ENCODE measurements at places on chromosomes 2 and 18. TPM values are rescaled to one million over a fixed set of nuclear protein-coding genes. Genes with fewer than 3 reads are reported as not detected.

The ERMN gene
- polyA plus RNA-seq: 0.09 TPM

The FSIP2 gene
- 0.22 TPM for polyA plus RNA-seq

The TUBA3E gene
- polyA plus RNA-seq: 286 TPM

The MCM6 gene
- 2.8 TPM for polyA plus RNA-seq

The TUBA4B gene
- not detected for polyA plus RNA-seq

The C1QL2 gene
- polyA plus RNA-seq: not detected

The FAM237A gene
- not detected for polyA plus RNA-seq

The RGPD4 gene
- not detected for polyA plus RNA-seq

DNA sequence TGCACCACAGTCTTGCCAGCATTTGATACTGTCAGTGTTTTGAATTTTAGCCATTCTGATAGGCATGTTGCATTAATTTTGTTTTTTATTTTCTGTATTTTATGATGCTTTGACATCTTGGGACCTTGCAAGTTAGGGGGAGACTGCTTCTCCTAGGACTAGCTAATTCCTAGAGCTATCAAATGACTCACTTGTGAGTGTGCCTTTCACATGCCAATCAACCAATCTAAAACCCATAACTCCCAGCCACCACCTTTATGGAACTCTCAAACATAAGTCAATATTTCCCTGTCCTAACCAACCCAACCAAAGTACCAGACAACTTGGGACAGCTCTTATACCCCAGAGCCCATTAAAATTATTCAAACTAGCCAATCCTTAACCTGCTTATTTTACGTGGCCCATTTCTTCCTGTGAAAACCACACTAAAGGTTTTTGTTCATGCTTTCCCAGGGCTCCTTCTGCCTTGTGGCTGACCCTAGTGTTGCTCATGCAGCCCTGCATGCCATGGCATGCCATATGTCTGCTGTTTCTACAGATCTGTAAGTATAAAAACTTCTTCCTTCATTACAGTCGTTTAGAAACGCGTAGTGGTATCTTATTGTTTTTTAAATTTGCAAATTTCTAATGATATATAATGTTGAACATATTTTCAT is 230.1 kb downstream of the GPD2 start:
- no peak for DNase-seq

DNA sequence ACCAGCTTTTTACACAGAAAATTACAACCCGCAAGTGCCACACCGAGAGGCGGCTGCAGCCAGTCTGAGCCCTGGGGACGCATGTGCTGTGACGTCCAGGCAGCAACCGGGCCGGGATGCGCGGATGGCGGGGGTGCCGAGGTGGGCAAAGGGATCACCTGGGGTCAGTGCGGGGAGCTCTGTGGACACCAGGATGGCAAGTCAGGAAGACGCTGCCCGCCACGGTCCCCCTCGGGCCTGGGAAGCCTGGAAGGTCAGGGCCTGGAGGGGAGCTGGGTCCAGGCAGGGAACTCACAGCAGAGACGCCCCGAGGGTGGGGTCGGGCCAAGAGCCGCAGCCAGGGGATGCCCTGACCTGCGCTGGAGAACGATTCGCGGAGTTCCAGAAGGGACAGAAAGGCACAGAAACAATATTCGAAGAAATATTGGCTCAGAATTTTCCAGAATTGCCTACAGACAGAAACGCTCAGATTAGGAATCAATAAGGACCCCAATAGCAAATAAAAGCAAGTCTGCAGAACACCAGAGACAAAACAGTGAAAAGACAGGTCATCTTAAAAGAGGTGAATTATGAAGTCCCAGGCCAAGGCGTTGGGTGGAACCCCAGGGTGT is 11.7 kb upstream of the KIF1A start:
- DNase-seq: no peak

- DNase-seq: no peak
Observed at GRCh38 chr2:31406593-31407385, 7.8 kb downstream of the XDH start.

GRCh38 chr2:55230551-55230950 is 1.5 kb downstream of the CLHC1 start:
- DNase-seq: no peak

DNA sequence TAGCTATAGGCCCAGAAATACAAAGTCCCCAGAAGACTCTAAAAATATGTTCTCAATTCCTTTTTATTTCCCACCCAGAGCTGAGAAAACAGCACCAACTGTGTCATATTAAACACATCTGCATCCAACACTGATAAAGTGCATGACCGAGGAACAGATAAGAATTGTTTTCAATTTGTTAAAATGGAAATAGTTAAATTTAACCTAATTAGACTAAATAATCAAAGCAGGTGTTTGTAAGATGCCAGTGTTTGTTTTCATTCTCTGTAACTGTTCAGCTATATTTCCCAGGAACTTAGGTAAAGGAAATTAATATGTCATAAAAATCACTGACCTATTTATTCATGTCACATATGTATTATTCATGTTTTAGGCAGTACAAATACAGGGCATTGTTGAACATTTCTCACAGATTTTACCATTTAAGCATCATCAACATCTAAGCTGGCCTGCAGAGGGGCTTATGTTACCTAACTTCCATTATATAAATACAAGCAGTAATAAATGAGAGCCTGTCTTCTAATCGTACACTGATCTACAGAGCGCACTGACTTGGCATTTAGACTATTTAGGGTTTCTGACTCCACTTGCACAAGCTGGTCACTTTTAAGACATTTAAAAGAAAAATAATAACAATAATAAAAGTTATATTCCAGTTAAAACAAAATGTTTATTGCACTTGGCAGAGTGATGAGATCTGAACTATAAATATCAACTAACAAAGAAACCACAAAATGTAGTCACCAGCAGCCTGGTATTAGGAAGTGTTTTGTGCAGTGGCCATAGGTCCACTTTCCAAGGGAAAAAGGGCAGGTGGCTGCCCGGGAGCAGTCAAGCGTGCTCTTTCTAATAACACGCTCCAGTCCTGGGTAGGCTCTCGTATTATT is 86.6 kb upstream of the ZFP36L2 start:
- DNase-seq: no peak

GRCh38 chr18:78521136-78521535 is 458.5 kb upstream of the SALL3 start:
- no peak for DNase-seq

GRCh38 chr18:78981989-78982620 is 2.5 kb downstream of the SALL3 start:
- DNase-seq: no peak

DNA sequence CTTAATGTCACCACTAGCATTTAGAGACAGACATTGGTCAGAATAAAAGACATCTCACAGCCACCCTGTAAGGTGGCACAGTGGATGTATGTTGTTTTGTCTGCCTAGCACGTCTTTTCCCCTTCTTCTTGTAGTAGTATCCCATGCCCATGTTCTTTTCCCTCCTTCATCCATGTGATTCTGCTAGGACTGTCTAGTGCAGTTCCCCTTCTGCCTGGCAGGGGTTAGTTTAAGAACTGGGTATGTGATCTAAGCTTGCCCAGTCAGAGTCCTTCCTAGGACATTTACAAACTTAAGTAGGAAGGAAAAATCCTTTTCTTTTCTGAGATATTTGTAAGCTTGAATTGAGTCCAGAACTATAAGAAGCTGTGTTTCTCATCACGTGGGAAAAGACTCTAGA is 172.3 kb downstream of the BABAM2 start:
- DNase-seq: no peak

- DNase-seq: no peak
Observed at GRCh38 chr18:56268952-56269351, 369.4 kb downstream of the TXNL1 start.

DNA sequence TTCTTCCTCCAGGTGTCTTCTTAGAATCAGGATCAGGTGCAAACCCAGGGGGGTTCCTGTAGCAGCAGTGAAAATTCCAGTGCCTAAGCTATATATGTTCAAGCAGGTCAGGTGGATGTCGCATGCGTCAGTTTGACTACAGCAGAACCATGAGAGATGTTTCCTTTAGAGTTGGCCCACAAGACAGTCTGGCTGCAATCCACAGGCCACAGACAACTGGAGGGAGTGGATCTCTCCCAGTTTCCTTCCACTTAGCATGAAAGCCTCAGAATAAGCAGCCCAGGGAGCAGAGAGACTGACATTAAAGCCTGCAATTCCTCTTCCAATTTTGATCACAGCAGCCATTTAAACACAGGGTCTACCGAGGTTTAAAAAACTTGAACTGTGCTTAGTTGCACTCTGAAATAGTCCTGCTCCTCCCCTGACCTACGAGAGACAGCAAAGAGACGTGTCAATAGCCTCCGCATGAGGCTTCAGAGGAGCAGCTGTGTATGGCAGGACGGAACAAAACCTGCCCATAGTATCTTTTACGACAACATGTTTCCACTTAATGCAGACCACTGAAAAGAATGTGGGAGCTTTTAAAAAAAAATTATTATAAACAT is 988 bp upstream of the KCNE4 start:
- DNase-seq: no peak

DNA sequence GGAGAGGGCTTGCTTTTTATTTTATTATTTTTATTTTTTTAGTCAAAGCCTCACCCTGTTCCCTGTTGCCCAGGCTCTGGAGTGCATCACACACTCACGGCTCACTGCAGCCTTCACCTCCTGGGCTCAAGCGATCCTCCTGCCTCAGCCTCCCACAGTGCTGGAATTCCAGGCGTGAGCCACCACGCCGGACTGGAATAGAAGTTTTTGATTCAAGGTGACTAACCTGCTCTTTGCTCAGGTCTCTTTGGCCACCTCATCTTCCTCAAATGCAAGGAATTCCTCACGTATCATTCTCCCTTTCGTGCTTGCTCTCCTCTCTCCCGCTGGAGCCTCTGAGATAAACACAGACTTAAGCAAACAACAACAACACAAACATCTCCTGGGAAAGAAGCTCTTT is 636.8 kb downstream of the ADCYAP1 start:
- no peak for DNase-seq

DNA sequence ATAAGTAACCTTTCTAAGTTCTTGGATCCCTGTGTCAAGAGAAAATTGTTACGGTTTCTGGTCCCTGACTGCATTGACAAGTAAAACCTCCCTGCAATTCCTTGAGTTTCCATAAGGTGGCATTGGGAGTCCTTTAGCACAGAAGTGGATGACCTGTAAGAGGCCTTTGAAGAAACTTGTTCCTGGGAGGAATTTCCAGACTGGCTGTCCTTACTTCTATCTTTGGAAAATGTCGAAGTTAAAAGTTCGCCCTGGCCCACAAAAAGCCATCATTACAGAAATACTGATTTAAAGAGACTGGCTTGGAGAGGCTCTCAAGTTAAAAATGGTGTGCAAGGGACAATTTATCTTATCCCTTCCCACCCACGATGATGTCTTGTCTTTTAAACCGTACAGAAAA is 218.4 kb downstream of the CDH20 start:
- peak; percentile 77 for DNase-seq

DNA sequence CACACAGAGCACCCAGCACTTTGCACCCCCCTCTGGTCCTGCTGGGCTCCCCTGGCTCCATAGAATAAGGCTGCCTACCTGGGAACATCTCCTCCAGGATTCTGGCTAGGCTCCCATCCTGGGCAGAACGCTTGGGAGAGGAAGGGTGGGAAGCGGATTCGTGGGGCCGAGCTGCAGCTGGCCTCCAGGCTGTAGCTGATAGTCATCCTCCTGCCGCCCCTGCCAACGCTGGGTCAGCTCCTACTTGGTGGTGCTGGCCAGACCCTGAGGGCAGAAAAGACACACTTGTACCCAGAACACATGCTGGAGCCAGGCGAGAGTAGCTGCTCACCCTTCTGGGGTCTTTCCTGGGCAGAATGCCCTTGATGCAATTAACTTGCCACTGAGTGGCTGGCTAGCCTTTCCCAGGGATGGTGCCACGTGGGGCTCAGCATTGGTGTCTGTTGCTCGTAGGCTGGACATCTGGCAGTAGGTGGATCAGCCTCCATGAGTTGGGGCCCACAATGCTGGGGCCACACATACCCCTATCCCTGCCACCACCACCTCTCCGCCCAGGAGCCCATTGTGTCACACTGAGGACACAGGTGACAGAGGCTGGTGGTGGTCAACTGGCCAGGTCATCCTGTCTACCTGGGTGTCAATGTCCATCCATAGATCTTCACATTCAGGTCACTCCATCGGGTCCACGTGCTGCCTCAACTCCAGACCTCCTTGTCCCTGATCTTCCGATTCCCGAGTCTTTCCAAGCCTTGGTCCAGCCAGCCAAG is 112.8 kb downstream of the NDUFA10 start:
- no peak for DNase-seq

DNA sequence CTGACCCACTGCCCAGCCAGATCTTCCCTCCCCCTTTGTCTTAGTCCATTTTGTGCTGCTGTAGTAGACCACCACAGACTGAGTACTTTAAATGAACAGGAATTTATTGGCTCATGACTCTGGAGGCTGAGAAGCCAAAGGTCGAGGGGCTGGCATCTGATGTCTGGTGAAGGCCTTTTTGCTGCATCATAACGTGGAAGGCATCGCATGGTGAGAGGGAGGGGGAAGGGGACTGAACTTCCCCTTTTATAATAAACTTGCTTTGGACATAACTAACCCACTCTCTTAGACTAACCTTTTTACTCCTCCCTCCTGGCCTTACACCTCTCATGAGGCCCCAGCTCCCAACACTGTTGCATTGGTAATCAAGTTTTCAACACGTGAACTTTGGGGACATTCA is 83.8 kb downstream of the MAP4K4 start:
- DNase-seq: no peak

- no peak for DNase-seq
Observed at GRCh38 chr2:203772456-203773165, 66.2 kb downstream of the CD28 start.

GRCh38 chr2:80377071-80377470 is 72.5 kb upstream of the LRRTM1 start:
- no peak for DNase-seq

DNA sequence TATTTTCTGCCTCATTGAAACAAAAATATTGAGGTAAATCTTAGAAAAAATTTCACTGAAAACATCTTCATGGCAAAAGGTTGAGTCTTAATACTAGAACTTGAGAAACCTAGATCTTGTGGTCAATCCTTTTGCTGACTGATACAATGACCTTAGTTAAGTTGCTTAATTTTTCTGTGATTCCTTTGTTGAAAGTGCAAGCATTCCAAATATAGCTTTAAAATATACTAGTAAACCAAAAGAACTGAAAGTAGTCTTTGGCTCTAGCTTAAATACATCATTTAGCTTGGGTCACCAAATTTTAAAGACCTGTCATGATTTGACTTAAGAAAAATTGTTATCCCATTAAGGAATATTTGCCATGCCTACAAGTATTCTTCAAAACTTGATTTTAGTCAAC is 16.7 kb downstream of the BMP10 start:
- no peak for DNase-seq

GRCh38 chr2:30940839-30941238 is 133.6 kb upstream of the CAPN13 start:
- DNase-seq: no peak

DNA sequence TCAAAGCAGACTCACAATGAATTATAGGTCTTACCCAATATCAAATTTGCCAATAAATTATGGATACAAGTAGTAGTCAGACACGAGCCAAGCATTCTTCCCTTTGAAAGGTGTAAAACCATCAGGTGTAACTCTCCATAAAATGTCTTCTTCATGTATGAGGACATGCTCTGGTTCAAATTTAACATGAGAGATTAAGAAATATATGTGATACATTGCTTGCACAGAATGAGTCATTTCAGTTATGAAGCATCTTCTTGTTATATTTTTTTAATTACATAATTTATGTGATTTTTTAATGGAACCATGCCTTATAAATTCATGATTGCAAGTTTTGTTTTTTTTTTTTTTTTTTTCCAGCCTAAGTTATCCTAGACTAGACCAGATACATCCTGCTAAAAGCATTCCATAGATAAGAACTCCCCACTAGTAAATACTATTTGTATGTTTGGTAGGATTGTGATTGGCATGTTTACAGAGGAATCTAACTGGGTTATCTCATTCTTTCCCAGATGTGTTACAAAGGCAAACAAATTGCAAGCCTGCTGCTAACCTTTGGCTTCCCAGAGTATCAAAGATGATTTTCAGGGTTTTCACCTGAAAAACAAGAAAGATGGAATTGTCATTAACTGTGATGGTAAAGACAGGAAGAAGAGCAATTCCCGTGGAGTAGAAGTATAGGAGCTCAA is 621.9 kb downstream of the XIRP2 start:
- no peak for DNase-seq

Measured in heart right ventricle (tissue), 16 donors.